Glutamatergic neuron (in vitro differentiated cells): ENCODE measurements at places on chromosomes 1 and 21. TPM values are rescaled to one million over a fixed set of nuclear protein-coding genes. Genes with fewer than 3 reads are reported as not detected.
A peak's percentile ranks its signal among the peaks of the same experiment; 100 is the strongest.

DNA sequence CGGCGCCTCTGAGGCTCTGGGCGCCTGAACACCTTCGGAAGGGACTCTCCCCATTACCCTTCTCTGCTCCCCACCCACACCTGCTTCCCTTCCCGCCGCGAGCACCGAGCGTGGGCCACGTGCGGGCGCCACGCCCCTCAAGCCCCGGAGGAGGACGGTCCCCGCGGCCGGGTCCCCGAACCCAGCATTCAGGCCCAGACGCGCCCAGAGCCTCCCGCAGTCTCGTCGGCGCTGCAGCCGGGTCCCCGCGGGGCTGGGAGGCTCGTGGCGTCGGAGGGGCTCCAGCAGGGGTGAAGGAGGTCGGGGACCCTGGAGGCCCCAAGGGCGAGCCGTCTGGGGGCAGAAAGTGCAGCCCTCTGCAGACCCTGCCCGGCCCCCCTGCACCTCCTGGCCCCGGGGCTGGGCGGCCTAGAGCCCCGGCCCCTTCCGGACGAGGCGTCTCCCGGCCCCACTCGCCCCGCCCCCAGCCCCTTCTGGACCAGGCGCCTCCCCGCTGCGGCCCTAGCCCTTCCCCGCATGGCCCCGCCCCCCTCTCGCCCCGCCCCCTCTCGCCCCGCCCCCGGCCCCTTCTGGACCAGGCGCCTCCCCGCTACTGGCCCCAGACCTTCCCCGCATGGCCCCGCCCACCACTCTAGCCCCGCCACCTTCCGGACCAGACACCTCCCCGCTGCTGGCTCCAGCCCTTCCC lies 378 bp upstream of the SMIM1 start:
- peak overlapping the region; percentile 34 for H3K4me3 ChIP-seq
- no peaks in the 10 kb centered on the region for H3K36me3 ChIP-seq
- H3K27me3 ChIP-seq, result peaks cover 7% of the 10 kb centered on the region
- peak; percentile 94 for DNase-seq
- no peak overlapping the region for H3K27ac ChIP-seq
- peaks cover 9% of the 10 kb centered on the region for H3K4me1 ChIP-seq

DNA sequence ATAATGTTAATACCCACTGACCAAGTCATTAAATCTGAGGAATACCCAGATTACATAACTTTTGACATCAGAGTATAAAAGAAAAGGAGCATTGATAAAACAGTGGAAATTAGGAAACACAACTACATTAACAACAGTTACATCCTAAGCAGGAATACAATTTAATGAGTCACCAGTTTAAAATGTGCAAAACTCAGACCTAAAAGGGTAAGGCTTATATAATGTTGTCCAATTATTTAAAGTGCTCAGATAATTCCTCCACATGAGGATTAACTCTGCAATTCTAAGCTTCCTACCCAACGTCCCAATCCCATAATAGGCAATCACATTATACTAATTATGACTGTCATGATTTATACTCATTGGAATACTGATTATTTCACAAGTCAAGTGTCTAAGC lies 50.5 kb downstream of the ABL2 start:
- no peak overlapping the region for H3K4me3 ChIP-seq
- H3K27ac ChIP-seq, result no peak overlapping the region
- H3K4me1 ChIP-seq, result peaks cover 4% of the 10 kb centered on the region
- DNase-seq, result no peak

DNA sequence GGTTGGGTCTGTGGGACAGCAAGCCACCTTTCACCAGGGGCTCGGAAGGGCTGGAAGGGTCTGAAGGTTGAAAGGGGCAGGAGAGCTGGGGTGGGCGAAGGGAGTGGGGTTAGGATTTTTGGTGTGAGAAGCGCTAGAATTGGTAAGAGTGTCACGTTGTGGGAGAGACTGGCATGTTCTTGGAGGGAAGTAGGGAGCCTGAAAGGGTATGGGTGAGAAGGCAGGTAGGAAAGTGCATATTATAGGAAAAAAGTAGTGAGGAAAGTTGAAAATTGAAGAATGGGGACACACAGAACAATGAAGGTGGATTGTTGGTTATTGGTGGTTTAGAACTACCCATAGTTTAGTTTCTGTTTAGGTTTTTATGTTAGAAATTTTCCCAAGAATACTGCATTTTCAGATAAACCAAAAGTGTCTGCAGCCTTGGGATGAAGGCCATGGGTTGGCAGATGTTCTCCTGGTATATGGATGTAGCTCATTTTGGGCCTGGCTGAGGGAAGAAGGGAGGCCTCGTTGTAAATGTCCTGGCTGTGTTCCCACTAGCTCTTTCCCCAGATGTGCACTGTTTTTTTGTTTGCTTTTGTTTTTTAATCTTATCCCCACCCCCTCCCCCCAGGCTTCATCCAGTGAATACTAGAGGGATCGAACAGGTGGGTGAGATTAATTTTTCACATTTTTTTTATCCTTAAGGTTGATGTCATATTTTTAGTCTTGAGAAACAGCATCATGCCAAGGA lies 1.2 kb downstream of the LRRC42 start:
- no peaks in the 10 kb centered on the region for H3K36me3 ChIP-seq
- peaks cover 3% of the 10 kb centered on the region for H3K27me3 ChIP-seq
- H3K27ac ChIP-seq, result peak overlapping the region; percentile 86
- peaks cover 41% of the 10 kb centered on the region for H3K4me1 ChIP-seq
- H3K4me3 ChIP-seq, result peak overlapping the region; percentile 92
- DNase-seq, result no peak

KCNN3 gene
- 3.8 TPM for total RNA-seq

SDC3 gene
- total RNA-seq, result 41.7 TPM

TSPAN2 gene
- 11.2 TPM for total RNA-seq

RXRG gene
- 10.4 TPM for total RNA-seq

CNR2 gene
- total RNA-seq, result not detected

DNA sequence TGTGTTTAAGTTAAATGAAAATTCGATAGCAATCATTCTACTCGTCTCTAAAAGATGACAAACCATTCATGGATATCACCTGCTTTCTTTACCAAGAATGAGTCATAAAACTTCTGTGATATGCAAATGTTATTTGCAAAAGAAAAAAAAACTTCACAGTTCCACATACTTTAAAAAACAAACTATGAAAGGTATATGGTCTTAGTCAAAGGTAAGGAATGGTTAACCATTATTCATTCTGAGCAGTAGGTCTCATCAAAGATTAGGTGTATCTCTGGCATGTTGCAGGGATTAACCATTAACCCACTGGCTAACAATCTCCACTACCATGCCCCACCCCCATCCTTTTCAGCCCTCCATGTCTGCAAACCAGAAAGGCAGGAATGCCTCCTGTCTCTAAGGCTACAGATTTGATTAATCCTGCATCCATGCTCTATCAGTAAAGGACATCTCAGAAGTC lies 44.4 kb downstream of the PTPN14 start:
- H3K4me3 ChIP-seq, result no peak overlapping the region
- H3K4me1 ChIP-seq, result peaks cover 3% of the 10 kb centered on the region
- H3K36me3 ChIP-seq, result peaks cover 19% of the 10 kb centered on the region
- peaks cover 2% of the 10 kb centered on the region for H3K27me3 ChIP-seq
- DNase-seq, result no peak
